ENCODE measurements at places on chromosomes 6 and 20.

GRCh38 chr20:64069614-64070243 is 6.7 kb downstream of the TCEA2 start:
- DNase-seq: no peak

DNA sequence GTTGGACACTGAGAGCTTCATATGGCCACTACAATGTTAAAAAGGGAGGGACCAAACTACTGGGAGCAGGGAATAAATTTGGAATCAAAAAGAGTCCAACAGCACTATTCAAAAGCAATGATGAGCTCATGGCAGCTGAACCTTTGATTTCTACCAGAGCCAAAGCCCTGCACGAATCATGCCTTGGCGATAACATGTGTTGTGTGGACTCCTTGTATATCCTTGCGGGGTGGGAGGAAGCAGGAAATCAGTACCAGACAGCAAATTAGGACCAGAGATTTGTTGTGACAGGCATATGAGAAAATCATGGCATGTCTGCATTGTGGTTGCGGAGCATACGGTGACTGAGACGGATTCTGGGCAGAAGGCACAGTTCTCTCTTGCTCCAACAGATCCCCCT is 85.6 kb upstream of the EMILIN3 start:
- no peak for DNase-seq

DNA sequence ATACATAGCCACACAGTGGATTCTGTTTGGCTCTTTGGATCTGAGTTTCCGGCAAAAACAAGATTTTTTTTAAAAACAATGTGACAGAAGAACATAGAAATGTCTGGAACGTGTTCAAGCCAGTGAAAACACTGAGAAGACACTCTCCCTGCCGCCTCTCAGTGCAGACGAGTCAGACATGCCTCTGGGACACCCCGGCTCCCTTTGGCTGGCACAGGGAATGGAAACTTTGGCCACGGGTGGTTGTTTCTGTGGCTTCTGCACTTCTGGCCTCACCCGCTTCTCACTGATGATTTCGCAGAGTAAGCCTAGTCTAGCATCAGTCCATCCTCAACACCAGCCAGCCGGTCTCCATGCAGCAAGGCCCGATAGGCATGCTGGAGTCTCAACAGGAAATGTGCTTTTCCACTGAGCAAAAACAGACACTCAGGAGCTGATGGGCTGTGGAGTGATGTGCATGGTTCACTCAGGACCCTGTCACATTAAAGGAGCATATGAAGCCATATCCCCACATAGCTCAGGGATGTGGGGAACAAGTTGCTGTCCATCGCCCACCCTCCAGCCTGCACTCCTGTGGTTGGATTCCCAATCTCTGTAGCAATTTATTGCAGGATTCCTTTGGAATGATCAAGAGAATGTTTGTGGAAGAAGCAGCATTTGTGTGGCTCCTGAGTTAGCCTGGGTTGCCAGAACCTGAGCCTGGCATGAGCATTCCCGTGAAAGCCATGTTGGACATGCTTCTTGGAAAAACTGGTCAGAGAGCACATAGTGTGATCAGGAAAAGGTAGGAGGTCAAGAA is 262.0 kb upstream of the RIN2 start:
- no peak for DNase-seq

GRCh38 chr6:142927904-142928303 is 17.1 kb downstream of the HIVEP2 start:
- no peak for DNase-seq

DNA sequence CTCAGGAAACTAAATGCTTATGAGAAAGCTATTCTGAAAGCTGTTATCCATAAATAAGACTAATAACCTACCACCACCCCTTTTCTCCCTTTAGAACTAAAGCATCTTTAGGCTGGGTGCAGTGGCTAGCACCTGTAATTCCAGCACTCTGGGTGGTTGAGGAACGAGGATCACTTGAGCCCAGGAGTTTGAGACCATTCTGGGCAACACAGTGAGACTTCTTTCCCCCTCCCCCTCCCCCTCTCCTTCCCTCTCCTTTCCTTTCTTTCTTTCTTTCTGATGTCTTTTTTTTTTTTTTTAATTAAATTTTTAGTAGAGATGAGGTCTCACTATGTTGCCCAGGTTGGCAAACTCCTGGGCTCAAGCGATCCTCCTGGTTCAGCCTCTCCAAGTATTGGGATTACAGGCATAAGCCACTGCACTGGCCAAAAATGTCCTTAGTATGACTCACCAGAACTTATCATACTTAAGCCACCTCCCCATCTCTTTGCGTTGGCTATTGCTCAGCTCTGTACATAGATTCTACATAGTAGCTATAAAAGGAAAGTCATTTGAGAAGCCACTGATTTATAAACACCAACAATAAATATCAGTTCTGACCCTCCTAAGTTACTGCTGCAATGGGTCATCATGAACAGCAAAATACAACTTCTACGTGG is 54.8 kb upstream of the SPDEF start:
- DNase-seq: no peak

DNA sequence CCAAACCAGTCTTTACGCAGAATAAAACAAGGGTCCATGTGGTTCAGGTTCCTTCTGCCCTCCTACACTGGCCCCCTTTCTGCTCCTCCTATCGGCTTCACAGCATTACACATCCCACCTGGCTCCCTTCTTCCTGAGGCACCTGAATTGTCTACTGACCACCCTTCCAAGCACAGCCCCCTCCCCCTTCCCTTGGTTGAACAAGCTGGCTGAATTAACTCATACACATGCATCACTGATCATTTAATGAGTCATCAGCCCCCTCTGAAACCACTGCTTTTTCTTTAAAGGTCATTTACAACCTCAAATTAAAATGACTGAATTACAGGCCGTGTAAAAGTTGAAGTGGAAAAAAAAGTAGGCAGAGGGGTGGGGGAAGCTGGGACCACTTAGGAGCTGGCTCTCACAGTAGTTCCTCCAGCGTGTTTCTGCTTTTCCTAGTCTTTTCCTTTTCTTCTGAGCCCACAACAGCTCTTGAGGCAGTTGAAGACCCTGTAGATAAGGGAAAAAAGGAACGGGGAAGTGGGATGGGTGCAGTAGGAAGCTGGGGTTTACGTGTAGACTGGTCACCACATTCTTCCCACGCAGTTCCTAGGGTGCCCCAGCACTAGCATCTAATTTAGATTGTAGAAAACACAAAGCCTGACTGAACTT is 67.6 kb downstream of the FYN start:
- no peak for DNase-seq

DNA sequence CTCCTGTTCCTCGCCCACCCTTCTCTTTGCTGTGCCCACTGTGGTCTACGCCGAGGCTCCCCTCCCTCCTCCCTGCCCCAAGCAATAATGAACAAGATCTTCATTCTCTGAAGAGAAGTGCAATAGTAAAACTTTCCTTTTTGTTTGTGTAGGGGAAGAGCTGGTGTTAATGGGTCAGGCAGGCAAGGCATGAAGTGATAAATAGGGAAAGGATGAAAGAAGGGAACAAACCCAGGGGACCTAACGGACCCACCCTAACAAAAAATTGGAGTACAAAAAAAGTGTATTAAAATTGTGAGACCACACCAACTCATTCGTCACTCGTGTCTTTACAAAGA is 66.9 kb downstream of the ZBTB2 start:
- no peak for DNase-seq

Measured in activated effector memory CD4-positive, alpha-beta T cell treated with Interleukin-2 at 50 U/mL for 16 hours (primary cell).